ENCODE measurements at places on chromosomes 1 and 21.

DNA sequence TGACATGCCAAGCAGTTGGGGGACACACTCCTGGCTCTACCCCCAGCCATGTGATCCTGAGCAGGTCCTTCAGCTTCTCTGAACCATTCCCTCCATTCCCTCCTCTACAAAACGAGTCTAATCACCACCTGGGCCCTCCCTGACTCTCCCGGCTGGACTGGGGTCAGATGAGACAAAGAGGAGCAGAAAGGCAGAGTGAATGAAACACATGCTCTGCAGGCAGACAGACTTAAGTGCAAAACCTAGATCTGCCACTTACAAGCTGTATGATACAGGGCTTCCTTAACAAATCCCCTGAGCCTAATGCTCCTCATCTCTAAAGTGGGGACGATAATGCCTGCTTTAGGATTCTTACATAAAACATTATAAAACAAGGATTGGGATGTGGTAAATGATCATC is 17.3 kb downstream of the RIMS3 start:
- DNase-seq: no peak

DNA sequence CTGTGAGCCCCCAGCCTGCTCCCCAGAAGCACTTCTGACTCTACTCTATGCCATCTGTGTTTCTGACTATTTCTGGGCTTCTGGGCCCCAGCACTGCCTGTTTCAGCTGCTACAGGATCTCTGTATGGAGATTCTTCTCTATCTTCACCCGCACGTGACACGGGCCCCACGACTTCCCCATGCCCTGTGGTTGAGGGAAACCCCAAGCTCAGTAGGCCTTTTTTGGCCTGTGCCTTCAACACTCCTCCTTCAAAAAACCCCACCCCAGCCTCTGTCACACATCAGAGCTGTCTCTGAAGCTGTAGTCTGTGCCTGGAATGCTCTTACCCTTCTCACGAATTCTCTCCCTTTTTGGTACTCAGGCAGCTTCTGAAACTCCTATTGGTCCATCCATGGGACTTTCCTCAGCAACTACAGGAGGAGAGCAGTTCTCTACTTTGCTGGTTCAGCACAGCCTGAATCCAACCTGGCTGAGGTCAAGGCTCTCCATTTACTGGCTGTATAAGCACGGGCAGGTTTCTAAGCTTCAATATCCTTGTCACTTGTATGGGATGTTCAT is 2.0 kb upstream of the NID1 start:
- no peak for DNase-seq

DNA sequence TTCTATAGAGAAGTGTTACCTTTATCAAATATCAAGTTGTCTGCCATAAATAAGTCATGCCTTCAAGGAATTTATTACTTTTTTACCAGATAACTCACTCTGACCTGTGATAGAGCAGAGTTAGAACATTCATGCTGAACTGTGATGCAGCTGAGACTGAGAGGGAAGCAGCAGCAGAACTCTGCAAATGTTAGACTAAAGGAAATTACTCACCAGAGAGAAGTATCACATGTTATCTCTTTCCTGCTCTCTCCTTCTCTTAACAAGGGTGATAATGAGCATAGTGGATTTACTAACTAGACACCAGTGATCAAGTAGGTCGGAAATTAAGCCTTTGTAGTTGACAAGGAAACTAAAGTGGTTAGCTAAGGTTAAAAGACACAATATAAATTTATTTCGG is 181.6 kb downstream of the RASAL2 start:
- no peak for DNase-seq

DNA sequence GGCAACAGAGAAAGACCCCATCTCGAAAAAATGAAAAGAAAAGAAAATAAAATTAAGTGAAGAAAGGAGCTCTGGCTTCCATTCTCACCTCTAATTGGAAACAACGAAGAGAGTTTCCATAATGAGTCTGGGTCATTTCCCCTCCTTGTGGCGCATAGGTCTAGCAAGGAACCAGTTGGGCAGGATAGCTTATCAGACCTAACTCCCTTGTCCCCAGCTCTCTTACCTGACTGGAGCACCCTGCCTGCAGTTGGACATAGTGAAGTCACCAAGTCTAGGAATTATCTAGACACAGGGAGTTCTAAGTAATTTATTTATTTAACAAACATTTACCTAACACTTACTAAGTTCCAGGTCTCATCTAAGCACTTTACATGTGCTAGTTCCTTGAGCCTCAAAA is 63.0 kb upstream of the RAB4A start:
- no peak for DNase-seq

DNA sequence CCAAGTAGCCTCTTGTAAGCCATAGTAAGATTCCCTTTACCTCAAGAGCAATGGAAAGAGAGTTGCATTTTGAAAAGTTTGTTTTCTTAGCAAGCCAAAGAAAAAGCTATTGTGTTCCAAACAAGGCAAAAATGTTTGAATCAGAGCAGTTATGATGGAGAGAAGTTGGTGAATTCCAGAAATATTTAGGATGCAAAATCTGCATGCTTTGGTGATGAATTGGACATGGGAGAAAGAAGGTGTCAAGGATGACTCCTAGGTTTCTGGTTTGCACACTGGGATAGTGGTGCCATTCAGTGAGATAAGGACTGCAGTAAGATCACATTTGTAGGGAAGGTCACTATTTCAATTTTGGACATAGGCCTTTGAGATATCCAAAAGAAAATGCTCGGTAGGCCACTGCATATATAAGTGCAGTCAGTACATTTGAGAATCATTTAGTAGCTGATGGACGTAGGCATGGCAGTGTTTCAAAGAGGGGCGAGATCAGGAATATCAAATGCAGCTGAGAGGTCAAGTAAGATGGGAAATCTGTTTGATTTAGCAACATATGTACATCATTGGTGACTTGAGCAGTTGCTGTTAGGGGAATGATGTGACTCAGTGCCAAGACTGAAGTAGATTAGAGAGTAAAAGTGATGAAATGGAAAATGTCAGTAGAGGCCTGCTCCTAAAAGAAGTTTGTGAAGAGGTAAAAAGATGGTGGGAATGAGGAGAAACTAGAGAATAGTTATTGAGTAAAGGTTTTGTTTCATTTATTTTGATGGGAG is 33.9 kb upstream of the GPR25 start:
- no peak for DNase-seq

- no peak for DNase-seq
Observed at GRCh38 chr1:66143651-66144050, 351.0 kb downstream of the PDE4B start.

DNA sequence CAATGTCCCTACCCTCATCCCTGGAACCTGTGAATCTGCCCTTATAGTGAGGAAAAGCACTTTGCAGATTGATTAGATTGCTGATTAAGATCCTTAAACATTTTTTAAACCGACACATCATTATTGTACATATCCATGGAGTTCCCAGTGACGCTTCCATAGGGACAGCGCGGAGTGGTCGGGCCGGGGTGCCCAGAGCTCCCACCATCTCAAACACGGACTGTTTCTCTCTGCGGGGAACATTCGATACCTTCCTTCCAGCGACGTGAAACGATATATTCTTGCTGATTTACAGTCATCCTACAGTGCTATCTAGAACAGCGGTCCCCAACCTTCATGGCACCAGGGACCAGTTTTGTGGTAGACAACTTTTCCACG is 4.0 kb downstream of the KRTAP10-12 start:
- no peak for DNase-seq

DNA sequence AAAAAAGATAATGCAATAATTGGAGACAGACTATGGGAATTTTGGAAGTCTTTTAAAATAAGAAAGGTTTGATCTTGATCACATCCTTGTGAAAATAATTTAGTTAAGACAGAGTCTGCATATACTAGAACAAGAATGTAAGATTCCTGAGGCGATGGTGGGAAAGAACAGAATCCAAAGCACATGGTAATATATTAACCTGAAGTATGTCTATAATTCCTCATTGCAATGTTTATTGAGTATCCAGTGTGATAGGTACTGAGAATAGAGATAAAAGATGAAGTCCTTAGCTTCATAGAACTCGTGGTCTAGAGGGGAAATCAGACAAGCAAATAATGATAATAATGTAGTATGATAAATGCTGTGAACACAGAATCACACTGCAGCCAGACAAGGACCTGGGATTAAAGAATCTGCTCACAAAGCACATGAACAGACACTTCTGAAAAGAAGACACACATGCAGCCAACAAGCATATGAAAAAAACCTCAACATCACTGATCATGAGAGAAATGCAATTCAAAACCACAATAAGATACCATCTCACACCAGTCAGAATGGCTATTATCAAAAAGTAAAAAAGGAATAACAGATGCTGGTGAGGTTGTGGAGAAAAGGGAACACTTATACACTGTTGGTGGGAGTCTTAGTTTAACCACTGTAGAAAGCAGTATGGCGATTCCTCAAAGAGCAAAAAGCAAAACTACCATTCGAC is 6.9 kb upstream of the ANGPTL3 start:
- DNase-seq: no peak

DNA sequence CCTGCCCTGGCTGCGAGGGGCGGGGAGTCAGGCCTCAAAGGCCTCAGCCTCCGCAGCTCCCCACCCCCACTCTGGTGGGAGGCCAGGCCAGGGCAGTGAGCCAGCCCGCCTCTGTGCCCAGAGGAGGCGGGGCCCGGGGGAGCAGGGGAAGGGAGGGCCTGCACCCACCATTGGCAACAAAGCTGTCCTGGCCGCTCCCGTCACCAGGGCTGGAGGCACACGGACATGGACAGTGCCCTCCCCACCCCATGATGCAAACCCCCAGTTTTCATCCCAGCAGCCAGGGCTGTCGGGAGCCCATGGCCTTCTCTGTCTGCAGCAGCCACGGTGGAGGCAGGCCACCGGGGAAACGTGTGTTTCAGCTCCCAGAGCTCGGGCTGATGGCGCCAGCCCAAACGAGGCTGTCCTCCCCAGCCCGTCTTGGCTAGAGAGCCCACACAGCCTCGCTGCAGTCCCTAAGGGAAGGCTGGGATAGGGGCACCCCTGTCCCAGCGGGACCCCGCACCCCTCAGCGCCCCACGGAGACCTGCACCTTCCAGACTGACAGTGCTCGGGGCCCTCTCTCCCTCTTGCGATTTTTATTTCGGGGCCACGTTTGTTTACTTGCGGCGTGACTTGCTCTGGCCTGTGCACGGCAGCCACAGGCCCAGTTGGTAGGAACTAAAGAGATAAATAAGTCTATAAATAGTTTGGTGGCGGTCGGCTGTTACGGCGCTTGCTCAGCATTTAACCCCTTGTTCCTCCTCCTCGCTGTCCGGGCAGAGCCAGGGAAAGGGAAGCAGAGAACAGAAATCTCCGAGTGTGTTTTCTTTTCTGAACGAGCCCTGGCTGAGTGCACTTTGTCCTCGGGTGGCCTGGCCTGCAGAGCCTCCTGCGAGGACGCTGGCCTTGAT is 101.8 kb downstream of the PRDM16 start:
- DNase-seq: peak; percentile 86

DNA sequence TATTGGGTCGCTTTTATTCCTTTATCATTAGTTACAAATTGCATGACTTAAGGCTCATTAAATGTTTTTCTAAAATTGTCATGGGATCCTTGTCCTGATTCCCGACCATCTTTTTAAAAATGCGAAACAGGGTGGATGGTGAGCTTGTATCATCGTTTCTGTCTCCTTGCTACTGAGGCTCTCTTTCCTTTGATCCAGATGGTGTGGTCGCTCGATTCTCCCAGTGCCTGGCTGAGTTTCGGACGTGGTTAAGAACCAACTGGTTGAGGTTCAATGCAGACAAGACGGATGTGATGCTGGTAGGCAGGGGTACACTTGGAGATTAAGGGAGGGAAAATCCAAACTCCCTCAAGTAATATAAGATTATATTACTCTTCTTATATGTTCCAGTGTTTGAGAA is 1.2 kb downstream of the MIER1 start:
- peak; percentile 22 for DNase-seq

GRCh38 chr21:46003575-46004007 is 22.0 kb downstream of the COL6A1 start:
- no peak for DNase-seq

DNA sequence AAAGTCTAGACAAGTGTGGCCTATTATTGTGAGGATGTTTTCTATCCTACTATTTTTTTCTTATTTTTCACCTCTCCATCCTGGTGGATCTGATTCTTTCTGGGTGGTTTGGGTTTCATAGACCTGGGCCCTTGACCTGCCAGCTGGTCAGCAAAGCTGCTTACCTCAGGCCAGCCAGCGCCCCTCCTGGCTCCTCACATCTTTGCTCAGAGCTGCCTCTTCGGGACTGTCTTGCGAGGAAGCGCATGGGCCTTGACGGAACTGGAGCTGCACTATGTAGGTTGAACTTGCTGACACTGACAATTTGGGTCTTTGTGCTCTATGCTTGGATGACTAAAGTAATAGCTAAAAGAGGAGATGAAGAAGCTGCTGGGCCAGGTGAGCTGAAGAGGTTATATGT is 138.5 kb upstream of the SYT6 start:
- DNase-seq: no peak

DNA sequence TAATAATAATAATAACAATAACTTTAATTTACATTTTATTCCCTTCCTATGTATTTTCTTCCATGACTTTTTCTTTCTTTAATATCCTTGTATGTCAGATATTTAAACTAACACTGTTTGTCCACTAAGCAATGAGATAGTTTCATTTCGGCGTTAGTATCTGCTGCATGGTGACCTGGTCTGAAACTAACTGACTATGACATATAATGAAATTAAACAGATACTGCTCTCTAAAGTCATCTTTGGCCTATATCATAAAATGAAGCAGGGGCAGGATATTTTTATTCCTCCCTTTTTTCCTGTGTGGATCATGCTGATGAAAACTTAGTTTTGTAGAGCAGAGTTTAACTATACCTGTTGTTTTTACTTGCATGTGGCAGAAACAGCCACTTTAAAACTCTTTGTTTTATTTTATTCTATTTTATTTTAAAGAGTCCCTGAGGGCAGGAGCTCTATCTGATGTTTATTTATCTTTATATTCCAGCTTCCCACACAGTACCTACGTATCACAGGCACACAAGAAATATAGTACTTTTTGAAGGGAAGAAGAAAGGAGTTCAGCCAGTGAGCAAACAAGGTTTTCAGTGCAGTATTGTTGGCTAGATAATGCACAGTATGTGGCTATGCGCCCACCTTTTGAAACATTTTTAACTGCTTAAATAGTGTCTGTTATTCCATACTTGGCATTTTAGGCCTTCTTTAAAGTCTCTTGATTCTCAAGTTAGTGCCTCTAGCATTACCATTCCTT is 165.6 kb downstream of the PHTF1 start:
- DNase-seq: peak; percentile 14

DNA sequence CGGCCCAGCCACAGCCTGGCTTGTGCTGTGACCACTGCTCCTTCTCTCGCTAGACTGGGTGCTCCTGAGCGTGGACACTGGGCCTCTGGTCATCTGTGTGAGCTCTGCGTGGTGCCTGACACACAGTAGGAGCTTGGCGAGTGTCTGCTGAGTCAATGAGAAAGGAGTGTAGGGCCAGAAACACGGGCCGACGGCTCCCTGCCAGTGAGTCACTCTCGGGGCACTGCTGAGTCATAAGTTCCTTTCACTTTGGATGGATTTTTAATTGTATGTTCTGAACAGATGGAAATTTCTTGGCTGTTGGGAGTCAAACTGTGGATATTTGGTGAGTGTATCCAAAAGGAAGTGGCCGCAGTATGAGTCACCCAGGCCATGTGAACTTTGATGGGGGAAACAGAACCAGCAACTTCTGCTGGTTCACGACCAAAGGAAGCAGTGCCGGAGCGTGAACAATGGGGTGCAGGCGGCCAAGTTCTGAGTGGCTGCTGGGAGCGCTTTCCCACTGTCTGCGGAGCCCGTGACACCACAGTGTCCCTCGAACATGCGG is 41.0 kb upstream of the COL18A1 start:
- no peak for DNase-seq
